ENCODE measurements at places on chromosomes 4 and X.

DNA sequence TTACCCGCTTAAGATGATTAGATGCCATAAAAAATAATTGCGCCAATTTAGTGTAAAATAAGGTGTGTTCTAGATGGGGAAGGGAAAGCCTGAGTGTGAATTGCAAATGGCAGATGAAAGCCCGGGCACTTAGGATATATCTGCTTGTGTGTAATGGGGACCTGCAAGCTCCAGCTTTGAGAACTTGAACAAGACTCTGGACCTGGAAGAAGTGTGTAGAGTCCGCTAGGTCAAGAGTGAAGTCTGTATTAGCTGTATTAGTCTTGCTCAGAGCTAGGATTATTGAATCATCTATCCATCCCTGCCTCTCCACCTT lies 4.2 kb downstream of the NEUROG2 start:
- no peak for DNase-seq

DNA sequence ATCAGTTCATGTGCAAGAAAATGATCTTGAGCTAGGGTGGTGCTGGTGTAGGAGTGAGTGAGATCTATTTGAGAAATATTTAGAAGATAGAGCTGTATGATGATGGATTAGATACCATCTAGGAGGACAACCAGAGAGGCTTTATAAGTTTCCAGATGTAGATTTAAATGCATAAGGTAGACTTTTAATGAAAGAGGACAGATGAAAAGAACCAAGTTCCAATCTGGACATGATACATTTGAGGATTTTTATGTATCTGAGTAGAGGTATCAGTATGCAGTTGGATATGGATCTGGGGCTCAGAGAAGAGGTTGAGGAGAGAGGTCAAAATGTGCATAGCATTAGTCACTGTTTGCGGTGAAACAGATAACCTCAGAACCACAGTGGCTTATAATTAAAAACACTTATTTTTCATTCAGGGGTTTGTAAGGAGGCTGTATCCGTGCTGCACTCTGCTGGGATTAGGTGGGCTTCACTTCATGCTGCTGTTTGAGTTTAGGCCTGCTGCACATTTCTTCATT lies 348.7 kb downstream of the BMPR1B start:
- DNase-seq: peak; percentile 27

DNA sequence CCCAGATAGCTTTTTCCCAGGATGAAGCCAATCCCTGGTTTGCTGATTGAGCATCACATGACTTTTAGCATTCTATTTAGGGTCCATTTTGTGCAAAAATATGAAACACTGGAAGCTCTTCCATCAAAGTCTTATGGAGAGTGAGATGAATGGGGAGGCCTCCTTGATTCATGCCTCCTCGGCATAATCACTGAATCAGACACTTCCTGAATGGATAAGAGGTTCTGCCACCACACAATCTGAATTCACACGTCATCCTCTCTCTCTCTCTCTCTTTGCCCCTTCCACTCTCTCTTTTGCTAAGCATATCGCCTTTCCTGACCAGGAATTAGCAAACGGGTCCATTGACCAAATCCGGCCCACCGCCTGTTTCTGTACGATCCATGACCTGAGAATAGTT lies 68.7 kb downstream of the CRMP1 start:
- no peak for DNase-seq

GRCh38 chrX:39479856-39480255 lies 617.9 kb downstream of the BCOR start:
- no peak for DNase-seq

GRCh38 chrX:123807835-123808416 lies 51.9 kb upstream of the XIAP start:
- no peak for DNase-seq

GRCh38 chr4:24121395-24122175 lies 231.7 kb upstream of the PPARGC1A start:
- DNase-seq: no peak

- DNase-seq: no peak
Measured at GRCh38 chr4:41512596-41512995, 25.4 kb upstream of the LIMCH1 start.

Measured in urothelium cell line (cell line).